ENCODE measurements at places on chromosomes 7 and 10. TPM values are rescaled to one million over a fixed set of nuclear protein-coding genes. Genes with fewer than 3 reads are reported as not detected.

- DNase-seq: no peak
Measured at GRCh38 chr7:71535616-71536015, 403.7 kb downstream of the GALNT17 start.

- DNase-seq: no peak
Measured at GRCh38 chr7:117164620-117165019, 158.2 kb downstream of the WNT2 start.

DNA sequence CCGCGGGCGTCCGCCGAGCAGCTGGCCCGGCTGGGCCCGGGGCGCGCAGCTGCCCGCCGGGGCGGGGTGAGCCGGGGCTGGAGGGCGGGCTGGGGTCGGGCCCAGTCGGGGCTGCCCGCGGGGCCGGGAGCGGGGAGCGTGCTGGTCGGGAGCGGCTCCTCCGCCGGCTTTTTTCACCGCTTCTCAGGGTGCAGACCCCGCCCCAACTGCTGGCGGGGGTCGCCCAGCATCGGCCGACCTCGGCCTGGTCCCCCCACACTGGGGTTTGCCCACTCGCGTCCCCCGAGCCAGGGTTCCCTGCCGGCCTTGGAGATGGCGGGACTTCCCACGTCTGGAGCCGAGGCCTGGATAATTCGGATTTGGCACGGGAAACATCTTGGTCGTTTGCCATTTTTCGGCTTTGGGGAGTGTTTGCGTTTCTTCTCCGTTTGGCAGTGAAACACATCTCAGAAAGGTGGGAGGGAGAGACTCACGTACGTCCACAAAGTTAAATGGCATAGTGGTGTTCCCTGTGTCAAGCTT is 432 bp downstream of the TMEM248 start:
- no peak for DNase-seq

The LLCFC1 gene
- total RNA-seq: not detected

DNA sequence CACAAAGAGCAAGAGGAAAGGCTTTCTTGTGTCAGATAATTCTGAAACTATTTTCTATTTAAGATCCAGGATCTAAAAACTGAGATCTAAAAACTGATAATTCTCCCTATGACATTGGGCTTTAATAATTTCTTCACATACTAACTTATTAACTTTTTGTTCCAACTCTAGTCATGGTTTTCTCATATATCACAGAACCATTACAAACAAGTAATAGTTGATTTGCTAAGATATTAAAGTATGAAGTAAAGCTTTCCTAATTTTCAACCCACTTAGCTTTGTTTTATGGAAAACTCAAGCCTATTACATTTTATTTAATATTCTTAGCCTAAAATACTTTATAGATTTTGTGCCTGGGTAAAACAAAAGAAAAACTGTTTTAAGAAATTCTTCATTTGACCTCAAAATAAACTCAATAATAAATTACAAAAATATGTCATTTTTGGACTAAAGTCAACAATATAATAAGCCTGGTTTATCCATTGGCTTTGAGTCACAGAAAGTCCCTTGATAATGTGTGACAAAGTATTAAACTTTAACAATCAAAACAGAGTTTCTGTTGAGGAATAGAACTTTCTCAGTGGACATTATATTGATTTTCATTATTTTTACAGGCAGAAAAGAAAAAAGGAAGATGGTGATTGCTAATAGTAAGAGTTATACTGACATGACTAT is 1142.9 kb upstream of the SORCS1 start:
- DNase-seq: no peak

DNA sequence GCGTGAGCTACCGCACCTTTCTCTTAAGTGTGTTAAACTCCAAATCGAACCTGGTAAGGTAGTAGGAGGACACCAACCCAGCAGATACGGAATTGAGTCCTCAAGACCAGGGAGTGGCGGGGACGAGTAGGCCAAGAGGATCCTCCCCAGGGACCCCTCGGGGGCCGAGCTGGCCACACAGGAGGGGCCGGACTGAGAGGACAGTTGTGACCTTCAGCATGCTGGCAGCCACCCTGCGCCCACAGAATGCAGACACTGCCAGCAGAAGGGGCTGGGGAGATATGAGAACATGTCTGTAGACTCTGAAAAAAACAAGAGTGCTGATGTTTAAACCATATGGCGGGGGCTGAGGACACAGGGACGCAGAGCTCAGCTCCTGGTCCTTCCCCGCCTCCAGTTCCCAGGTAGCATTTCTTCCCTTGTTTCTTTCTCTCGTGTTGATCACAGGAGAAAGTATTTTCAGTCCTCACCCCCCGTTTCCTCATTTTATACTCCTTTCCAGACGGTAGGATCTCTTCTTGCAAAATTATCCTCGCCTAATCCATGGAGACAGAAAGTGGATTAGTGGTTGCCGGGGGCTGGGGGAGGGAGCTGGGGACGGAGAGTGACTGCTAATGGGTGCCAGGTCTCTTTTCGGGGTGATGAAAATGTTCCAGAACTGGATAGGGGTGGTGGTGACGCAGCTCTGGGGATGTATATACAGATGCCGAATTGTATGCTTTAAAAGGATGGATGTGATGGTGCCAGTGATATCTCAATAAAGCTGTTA is 11.5 kb upstream of the UNCX start:
- no peak for DNase-seq

The P4HA1 gene
- 97.1 TPM for total RNA-seq

DNA sequence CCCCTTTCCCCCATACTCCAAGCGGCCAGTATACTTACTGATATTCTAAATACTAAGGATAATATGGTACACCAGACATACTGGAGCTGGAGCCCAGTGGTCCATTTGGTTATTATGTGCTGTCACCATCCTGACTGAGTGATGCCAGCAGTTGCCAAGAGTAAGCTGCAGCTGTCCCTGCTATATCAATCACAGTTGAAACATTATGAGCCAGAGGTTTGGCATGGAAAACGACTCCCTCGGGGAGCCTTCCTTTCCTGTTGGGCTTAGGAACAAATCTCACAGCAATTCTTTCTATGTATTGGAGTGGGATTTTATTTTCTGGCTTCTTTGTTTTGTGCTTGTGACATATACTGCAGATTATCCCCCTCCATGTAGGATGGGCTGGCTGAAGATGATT is 32.6 kb downstream of the STRIP2 start:
- DNase-seq: no peak

All from left ventricle myocardium inferior (tissue), 1 donor.